Germinal center (tissue), 1 donor: ENCODE measurements at places on chromosomes 7 and 10.

DNA sequence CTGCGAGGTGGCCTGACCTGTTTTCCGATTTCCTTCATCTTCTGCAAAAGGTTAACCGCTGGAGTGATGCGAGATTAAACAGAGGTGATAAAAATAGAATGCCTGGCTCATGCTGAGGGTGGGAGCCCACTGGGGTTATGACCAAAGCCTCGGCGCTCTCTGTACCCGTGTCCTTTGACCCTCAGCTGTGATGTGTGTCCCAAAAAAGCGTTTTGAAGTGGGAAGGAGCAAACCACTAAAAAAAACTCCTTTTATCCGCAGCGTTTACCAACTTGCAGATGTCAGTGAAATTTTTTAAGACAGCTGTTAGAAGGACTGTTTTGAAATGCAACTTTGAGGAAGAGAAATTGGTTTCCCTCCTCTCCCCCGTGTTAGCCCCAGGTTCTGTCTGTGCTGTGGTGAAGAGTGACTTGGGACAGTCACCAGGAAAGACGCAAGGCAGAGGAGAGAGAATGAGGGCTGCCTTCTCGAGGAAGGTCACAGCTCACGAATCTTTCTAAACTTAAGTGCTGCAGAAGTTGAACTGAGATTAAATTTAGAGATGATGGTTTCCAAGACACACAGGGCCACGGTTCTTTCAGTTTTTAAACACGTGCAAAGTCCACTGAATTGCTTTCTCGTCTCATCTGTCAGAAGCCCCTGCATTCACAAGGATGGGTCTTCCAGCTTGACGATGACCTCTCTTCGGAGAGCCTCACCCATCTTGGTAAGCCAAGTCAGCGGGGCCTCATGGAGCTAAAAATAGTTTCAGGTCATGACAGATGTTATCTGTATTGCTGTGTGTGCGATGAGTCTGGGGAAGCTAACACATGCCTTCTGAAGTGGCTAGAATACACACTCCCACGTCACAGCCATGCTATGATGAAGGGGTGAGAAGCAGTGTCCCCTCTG, 27.6 kb downstream of the AMZ1 start:
- no peak for DNase-seq

- no peak for DNase-seq
Measured at GRCh38 chr10:91536733-91537132, 96.1 kb downstream of the PPP1R3C start.

- DNase-seq = no peak
Measured at GRCh38 chr10:27503498-27504006, 552 bp upstream of the RAB18 start.

DNA sequence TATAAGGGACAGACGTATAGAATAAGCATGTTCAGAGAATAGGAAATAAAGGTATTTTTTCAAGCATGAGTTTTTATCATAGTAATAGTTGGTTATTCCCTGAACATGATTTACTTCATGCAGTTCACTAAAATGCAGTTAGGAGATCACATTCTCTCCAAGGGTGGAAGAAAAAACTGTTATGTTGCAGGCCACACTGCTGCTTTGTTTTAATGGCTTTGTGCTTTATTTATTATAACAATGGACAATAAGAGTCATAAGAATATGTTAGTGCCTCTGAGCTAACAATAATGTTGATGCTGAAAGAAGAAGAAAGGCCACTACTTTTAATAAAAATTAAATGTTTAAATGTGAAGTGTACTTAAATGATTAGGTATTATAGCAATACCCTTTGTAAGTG, 78.5 kb upstream of the GATAD1 start:
- DNase-seq = no peak

DNA sequence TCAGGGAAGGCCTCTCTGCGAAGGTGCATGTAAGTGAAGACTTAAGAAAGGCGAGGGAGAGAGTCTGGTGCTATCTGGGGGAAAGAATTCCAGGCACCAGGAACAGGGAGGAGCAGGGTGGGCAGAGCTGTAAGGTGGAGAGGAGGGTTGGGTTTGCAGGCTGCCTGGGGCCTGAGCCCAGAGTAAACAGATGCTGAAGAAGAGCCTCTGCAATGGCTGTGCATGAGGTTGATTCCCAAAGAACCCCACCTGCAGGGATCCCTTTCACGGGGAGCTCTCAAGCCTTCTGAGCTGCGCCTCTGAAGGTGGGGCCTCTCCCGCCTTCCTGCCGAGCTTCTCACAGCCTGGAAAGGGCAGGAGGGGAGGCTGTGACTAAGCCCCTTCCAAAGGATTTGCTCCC, 115.1 kb downstream of the RNF216 start:
- no peak for DNase-seq

- DNase-seq = no peak
Measured at GRCh38 chr7:130139193-130139960, 65.8 kb downstream of the TMEM209 start.

DNA sequence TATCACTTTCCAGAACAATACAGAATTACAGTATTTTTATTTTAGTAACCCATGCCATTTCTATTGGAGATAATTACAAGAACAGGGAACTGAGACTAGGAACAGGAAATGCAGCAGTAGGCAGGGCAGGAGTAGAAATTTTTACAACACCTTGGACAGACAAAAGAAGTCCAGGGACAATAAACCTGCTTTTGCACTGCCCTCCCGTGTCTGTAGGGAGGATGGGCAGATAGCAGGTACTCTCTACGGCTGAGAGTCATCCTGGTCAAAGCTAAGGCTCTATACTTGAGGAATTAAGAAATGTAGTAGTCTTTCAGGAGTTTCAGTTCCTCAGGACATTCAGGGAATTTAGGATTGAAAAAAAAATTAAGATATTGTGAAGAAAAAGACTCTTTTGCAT, 63.4 kb downstream of the VAX1 start:
- no peak for DNase-seq
